ENCODE measurements at places on chromosomes 5 and 9.

DNA sequence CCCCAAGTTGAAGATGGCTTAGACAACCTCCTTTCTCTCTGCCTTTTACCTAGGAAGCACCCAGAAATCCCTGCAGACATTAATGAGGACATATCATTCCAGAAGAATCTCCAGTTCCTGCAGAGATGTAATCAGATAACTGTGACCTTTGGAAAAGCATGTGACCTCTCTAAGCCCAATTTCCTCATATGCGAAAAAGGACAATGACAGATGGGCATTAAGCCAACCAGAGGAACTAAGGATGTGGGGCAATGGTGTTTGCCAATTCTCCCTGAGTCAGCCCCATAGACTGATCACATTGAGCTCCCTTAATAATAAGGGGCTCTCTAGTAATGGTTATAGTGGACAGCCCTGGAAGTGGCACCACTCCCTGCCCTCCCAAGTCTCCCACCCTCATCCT lies 10.1 kb upstream of the FOXI1 start:
- DNase-seq, result no peak

GRCh38 chr5:35919191-35919590 lies 19.2 kb downstream of the CAPSL start:
- no peak for DNase-seq

DNA sequence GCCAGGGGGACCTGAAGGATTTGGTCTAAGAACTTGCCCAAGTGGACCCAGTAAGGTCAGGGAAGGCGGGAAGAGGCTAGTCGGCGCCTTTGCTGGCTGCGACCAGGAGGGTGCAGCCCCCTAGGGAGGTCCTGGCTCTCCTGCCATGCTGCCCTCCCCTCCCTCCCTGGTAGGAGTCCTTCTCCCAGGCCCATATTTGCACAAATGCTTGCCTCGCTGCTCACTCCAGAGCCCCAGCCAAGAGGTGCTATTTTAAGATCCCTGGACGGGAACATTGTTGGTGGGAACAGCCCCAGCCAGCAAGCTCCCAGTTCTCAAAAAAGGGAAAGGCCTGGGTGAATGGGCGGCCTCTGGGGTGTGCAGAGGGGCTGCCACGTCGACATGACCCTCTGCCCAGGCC lies 4.3 kb upstream of the IL17B start:
- no peak for DNase-seq

GRCh38 chr5:42366051-42366450 lies 57.2 kb upstream of the GHR start:
- no peak for DNase-seq

DNA sequence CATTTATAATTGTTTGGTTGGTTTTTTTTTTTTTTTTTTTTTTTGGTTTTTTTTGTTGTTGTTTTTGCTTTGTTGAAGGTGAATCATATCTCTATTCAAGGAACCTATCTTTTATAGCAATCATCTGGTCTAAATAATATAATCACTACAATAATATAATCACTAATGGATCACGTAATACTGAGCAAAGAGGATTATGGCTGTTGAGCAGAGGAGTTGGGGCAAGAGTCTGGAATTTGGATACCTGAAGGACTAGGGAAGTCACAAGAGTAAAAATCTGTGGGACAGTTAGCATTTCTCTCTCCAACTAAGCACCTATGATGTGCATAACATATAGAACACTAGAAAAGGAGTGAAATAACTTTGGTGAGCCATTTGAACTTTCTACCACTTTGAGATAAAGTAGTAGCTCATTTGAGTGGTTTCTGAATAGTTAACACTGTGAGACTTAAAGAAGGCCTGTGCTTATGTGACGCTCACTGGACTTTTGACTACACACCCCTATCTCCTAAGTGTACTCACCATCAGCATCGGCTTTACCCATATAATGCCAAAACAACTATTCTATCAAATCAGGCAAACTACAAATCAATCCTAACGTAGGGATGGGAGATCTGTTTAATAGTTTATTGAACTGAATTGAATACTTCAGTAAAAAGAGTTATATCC lies 564.9 kb upstream of the TUSC1 start:
- DNase-seq, result no peak

DNA sequence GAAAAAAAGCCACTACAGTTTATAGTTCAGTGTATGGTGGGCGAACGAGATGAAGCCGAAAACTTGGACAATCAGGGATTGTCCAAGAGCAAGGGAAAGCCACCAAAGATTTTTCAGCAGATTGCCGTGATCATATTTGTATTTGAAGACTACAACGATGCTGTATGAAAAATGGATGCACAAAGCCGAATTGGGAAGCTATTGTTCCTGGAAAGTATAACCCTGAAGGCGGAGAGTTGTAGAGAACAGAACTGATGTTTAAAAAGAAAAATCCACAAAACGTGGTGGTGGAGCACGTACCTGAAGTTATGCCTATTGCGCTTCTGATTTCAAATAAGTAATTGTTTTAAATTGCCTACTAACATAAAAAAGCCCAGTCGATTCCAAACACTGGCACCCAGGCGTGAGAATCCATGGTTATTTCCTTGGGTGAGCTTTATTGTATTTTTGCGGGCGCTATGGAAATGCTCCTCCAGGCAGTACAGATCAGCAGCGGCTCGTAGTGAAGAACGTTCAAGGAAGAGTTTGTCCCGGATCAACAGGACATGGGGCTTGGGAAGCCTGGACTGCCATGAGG lies 772 bp upstream of the TARS1 start:
- DNase-seq, result no peak

GRCh38 chr5:71862087-71862486 lies 143.0 kb downstream of the CARTPT start:
- DNase-seq, result no peak

- no peak for DNase-seq
Observed at GRCh38 chr5:127094161-127094814, 21.0 kb upstream of the C5orf63 start.

- DNase-seq, result no peak
Observed at GRCh38 chr9:124210697-124211096, 47.1 kb upstream of the NEK6 start.

DNA sequence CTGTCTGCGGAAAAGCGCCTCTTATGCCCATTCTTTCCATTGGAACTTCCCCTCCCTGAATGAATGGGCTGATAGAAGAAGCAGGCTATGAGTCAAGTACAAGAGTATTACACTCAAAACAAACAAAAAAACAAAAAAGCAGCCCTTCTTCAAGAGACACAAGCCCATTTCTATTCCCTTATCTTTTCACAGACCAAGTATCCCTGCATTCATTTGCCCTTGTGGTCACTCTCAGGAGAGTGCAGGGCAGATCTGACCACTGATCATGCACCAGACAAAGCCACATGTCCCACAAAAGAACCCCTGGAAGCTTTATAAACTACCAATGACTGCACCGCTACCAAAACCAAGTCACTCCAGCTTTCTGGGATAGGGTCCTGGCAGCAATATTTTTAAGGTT lies 262.5 kb upstream of the TAS2R1 start:
- no peak for DNase-seq
